Ascending aorta (tissue), 2 donors: ENCODE measurements at places on chromosomes 5 and 9. TPM values are rescaled to one million over a fixed set of nuclear protein-coding genes. Genes with fewer than 3 reads are reported as not detected.

The PCDHA11 gene
- total RNA-seq, result not detected

The NTNG2 gene
- total RNA-seq, result 5.9 TPM

The IFNA17 gene
- not detected for total RNA-seq

- H3K27ac ChIP-seq, result peak overlapping the region; percentile 42
- no peaks in the 10 kb centered on the region for H3K4me1 ChIP-seq
- H3K27me3 ChIP-seq, result no peaks in the 10 kb centered on the region
- no peak overlapping the region for H3K4me3 ChIP-seq
Measured at GRCh38 chr9:15377625-15378540, 44.8 kb upstream of the SNAPC3 start.

DNA sequence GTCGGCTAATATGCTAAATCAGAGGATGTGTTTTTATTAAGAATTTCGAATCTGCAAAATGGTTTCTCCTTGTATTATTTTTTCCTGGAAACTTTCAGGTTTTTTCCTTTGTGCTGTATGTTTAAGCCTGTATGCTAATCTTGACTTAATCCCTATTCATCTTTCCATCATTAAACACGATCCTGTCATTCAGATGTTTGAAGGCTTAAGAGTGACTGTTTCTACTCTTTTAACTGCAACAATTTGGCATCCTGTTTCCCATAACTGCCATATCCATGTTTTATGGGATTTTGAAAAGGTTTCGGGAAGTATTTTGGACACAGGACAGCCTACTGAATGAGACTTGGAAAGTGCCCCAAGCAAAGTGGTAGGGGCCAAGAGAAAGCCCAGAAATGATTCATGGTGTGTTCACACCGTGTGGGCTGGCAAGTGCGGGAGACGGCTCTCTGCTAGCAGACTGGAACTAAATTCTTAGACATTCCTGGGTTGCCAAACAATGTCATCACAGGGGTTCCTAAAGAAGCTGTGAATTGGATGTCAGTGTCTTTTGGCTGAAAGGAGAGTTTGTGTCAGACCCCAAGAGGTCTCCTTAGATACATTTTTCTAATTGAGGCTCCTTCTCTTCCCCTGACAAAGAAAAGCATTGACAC lies 125.4 kb upstream of the ADAMTS16 start:
- no peaks in the 10 kb centered on the region for H3K4me1 ChIP-seq
- H3K27me3 ChIP-seq, result no peaks in the 10 kb centered on the region
- no peak for DNase-seq
- H3K4me3 ChIP-seq, result no peak overlapping the region
- H3K36me3 ChIP-seq, result no peaks in the 10 kb centered on the region
- no peak overlapping the region for H3K27ac ChIP-seq

GRCh38 chr5:143231973-143232812 lies 171.3 kb downstream of the NR3C1 start:
- H3K4me3 ChIP-seq, result no peak overlapping the region
- H3K27ac ChIP-seq, result no peak overlapping the region
- DNase-seq, result no peak
- peaks cover 3% of the 10 kb centered on the region for H3K4me1 ChIP-seq
- H3K36me3 ChIP-seq, result no peaks in the 10 kb centered on the region
- H3K27me3 ChIP-seq, result no peaks in the 10 kb centered on the region

DNA sequence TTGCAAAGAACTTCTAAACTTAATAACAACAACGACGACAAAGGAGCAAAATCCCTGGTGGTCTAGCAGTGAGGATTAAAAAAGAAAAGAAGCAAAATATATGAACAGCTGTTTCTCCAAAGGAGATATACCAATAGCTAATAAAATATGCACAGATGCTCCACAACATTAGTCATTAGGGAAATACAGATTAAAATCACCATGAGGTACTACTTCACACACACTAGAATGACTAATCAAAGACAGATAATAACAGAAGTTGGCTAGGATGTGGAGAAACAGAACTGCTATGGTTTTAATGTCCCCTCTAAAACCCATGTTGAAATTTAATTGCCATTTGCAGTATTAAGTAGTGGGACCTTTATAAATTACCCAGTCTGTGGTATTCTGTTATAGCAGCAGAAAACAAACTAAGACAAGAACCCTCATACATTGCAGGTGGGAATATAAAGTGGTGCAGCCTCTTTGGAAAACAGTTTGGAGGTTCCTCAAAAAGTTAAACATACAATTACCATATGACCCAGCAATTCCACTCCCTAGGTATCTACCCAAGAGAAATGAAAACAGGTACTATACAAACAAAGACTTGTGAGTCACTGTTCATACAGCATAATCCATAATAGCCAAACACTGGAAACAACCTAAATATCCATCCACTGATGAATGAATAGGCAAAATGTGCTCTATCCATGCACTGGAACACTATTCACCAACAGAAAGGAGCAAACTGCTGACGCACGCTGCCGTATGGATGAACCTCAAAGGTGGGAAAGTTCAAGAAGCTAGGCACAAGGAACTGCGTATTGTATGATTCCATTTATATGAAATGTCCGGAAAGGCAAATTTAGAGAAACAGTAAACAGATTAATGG lies 11.4 kb upstream of the DUSP1 start:
- H3K36me3 ChIP-seq, result no peaks in the 10 kb centered on the region
- H3K27ac ChIP-seq, result no peak overlapping the region
- no peaks in the 10 kb centered on the region for H3K27me3 ChIP-seq
- peaks cover 10% of the 10 kb centered on the region for H3K4me1 ChIP-seq
- DNase-seq, result peak; percentile 8

DNA sequence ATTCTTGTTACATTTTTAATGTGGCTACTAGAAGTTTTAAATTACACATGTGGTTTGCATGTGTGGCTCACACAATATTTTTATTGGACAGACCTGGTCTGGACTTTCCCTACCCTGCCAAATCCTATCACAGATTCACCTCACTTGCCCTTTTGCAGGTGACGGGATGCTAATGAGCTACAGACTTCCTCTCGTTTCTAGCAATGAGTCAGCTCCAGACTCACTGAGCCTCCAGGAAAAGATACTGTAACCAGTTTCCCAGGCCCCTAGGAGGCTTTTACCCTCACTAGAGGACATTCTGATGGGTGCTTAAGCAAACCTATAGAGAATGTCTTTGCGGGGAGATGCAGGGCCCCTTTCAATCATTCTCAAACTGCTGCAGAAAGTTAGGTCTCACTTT lies 135.4 kb downstream of the WDR41 start:
- H3K4me1 ChIP-seq, result peaks cover 29% of the 10 kb centered on the region
- H3K4me3 ChIP-seq, result no peak overlapping the region
- H3K36me3 ChIP-seq, result no peaks in the 10 kb centered on the region
- H3K27me3 ChIP-seq, result no peaks in the 10 kb centered on the region

GRCh38 chr5:140840978-140841962 lies at the start of gene PCDHA8:
Gene PCDHA8, plus strand, starts transcription at chr5:140841187. Its CDS starts 135 bp downstream, at chr5:140841322.
- DNase-seq, result no peak
- H3K36me3 ChIP-seq, result no peaks in the 10 kb centered on the region
- H3K4me3 ChIP-seq, result no peak within 1 kb of the TSS
- no peaks in the 10 kb centered on the region for H3K4me1 ChIP-seq
- H3K27ac ChIP-seq, result no peak within 1 kb of the TSS

The FGD3 gene
- total RNA-seq, result 20.8 TPM

The SHLD3 gene
- total RNA-seq, result not detected

- H3K36me3 ChIP-seq, result peaks cover 4% of the 10 kb centered on the region
- H3K27ac ChIP-seq, result no peak overlapping the region
- no peaks in the 10 kb centered on the region for H3K27me3 ChIP-seq
- DNase-seq, result no peak
- H3K4me3 ChIP-seq, result peak overlapping the region; percentile 82
Measured at GRCh38 chr5:1521671-1522600, 1.8 kb downstream of the LPCAT1 start.

The TSTD2 gene
- total RNA-seq, result 1.4 TPM

- H3K27ac ChIP-seq, result no peak overlapping the region
- no peaks in the 10 kb centered on the region for H3K4me1 ChIP-seq
- H3K4me3 ChIP-seq, result no peak overlapping the region
- no peaks in the 10 kb centered on the region for H3K27me3 ChIP-seq
- no peak for DNase-seq
- H3K36me3 ChIP-seq, result no peaks in the 10 kb centered on the region
Measured at GRCh38 chr9:101037430-101037829, 8.9 kb downstream of the PLPPR1 start.

The NPR3 gene
- 3.5 TPM for total RNA-seq

The PCDHGA3 gene
- total RNA-seq, result 9.2 TPM

- H3K4me3 ChIP-seq, result no peak overlapping the region
- no peak for DNase-seq
- no peaks in the 10 kb centered on the region for H3K36me3 ChIP-seq
- H3K27me3 ChIP-seq, result no peaks in the 10 kb centered on the region
- no peak overlapping the region for H3K27ac ChIP-seq
Measured at GRCh38 chr9:112898872-112899311, 8.2 kb upstream of the SLC46A2 start.

GRCh38 chr5:150525781-150526180 lies 17.9 kb downstream of the NDST1 start:
- H3K27ac ChIP-seq, result peak overlapping the region; percentile 32
- H3K4me1 ChIP-seq, result peaks cover 10% of the 10 kb centered on the region
- no peak for DNase-seq
- H3K4me3 ChIP-seq, result no peak overlapping the region

DNA sequence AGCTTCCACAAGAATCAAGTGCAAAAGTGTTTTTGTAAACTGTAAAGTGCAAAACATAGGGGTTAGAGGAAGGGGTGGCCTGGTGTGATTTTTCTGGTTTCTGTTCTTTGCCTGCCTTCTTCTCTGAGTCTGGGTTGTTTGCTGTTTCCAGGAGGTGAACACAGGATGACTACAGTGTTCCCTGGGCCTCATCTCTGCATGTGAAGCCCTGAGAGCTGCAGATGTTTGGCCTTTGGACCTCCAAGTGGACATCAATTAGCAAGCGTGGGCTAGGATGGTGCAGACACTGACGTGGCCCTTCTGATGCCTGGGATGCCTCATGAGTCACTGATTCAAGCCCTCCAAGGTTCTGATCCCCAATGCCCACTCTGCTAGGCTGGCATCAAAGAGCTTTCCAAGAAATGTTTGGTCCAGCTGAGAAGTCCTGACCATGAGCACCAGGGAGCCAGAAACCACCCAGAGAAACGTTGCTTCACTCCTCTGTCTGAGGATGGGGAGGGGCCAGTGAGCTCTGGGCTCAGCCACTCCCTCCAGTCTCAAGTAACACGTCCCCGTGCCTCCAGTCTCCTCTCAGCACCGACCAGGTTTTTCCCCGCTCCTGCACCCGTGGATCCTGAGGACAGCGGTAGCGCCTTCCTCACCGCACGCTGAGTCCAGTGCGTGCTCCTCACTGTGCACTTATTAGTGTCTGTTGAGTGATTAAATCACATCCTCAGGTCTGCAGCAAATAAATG lies 7.6 kb downstream of the IL9 start:
- no peak overlapping the region for H3K4me3 ChIP-seq
- H3K27ac ChIP-seq, result no peak overlapping the region
- H3K36me3 ChIP-seq, result no peaks in the 10 kb centered on the region
- no peaks in the 10 kb centered on the region for H3K27me3 ChIP-seq
- no peak for DNase-seq

DNA sequence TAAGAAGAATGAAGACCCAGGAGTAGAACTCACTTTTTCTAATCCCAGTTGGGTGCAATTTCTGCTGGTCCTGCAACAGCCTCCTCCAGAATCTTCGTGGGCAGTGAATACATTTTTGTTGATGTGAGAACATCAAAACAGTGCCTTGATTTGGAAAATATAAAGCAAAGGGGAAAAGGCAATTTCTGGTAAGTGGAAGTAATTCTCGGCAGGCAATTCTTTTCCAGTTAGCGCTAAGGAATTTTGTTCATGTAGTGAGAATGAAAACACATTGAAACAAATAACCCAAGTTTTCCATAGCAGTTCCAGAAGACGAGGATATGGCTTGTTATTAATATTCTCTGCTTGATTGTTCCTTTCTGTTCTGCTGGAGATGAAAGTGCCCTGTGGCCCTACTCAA lies 178.7 kb downstream of the SPATA31D1 start:
- no peak for DNase-seq
- no peak overlapping the region for H3K27ac ChIP-seq
- H3K4me3 ChIP-seq, result no peak overlapping the region
- no peaks in the 10 kb centered on the region for H3K4me1 ChIP-seq
- H3K27me3 ChIP-seq, result no peaks in the 10 kb centered on the region

DNA sequence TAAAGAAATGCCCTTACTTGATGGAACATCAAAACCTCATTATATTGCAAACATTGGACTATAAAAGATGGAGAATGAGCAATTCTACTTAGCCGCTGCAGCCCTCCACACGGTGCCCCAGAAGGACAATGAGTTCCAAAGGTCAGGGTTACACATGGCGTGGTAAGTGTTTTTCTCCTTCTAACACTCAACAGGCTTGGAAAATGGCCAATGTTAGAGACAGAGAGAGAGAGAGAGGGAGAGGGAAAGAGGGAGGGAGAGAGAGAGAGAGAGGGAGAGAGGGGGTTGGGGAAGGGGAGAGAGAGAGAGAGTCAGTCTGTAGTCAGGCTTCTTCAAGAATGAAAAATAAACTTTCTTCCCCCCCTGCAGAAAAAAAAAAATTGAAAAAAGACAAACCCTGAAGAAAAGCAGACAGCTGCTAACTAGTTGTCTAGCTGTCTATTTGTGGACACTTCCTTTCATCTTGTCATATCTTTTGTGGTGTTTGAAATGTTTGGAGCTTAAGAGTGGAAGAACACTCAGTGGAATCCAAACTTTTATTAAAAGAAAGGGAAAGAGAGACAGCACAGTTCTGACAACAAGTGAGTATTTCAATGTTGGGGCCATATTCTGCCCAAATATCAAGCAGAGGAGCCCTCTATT lies 324.8 kb downstream of the TMEM38B start:
- no peaks in the 10 kb centered on the region for H3K27me3 ChIP-seq
- no peak overlapping the region for H3K4me3 ChIP-seq
- H3K4me1 ChIP-seq, result no peaks in the 10 kb centered on the region
- H3K36me3 ChIP-seq, result no peaks in the 10 kb centered on the region
